ENCODE measurements at places on chromosomes 16 and 17. TPM values are rescaled to one million over a fixed set of nuclear protein-coding genes. Genes with fewer than 3 reads are reported as not detected.
A peak's percentile ranks its signal among the peaks of the same experiment; 100 is the strongest.

FBXL20 gene
- 7.5 TPM for total RNA-seq

PRAC2 gene
- not detected for total RNA-seq

CES4A gene
- total RNA-seq, result not detected

TNP2 gene
- total RNA-seq, result not detected

SPN gene
- not detected for total RNA-seq

NT5M gene
- 0.69 TPM for total RNA-seq

KRT12 gene
- total RNA-seq, result not detected

GPR139 gene
- total RNA-seq, result not detected

PMFBP1 gene
- not detected for total RNA-seq

PLA2G10 gene
- not detected for total RNA-seq

MT3 gene
- total RNA-seq, result not detected

DNA sequence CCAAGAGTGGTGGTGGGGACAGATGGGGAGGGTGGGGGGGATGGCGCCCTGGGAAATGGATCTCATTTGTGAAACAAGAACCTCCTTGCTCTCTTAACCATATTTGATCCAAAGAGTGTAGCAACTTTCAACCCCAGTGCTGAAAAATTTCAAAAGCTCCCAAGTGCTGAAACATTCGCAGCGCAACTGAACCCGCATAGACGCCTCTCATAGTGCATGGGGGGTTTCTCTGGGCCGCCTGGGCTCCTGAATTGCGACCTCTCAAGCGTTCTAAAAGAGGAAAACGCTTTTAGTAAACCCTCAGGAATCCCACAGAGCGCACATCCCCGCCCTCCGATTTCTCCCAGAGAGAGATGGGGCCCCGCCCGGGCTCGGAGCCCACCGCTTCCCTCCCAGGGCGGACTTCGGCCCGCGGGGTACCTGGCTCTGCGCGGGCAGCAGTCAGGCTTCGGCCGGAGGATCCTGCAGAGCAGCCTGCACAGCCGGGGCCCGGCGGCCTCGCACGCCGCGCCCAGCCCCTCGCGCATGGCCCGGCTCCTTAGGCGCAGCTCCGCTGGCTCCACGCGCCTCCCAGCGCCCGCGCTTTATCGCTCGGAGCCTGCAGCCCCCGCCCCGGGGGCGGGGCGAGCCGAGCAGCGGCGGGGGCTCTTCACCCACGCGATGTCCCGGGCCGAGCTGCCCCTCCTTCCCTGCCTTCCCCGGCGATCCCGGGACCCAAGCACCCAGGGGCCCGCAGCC is 7.0 kb downstream of the NOS2 start:
- no peak for DNase-seq
- peaks cover 21% of the 10 kb centered on the region for H3K27me3 ChIP-seq
- no peaks in the 10 kb centered on the region for H3K36me3 ChIP-seq
- no peak overlapping the region for H3K27ac ChIP-seq
- no peak overlapping the region for H3K4me3 ChIP-seq

DNA sequence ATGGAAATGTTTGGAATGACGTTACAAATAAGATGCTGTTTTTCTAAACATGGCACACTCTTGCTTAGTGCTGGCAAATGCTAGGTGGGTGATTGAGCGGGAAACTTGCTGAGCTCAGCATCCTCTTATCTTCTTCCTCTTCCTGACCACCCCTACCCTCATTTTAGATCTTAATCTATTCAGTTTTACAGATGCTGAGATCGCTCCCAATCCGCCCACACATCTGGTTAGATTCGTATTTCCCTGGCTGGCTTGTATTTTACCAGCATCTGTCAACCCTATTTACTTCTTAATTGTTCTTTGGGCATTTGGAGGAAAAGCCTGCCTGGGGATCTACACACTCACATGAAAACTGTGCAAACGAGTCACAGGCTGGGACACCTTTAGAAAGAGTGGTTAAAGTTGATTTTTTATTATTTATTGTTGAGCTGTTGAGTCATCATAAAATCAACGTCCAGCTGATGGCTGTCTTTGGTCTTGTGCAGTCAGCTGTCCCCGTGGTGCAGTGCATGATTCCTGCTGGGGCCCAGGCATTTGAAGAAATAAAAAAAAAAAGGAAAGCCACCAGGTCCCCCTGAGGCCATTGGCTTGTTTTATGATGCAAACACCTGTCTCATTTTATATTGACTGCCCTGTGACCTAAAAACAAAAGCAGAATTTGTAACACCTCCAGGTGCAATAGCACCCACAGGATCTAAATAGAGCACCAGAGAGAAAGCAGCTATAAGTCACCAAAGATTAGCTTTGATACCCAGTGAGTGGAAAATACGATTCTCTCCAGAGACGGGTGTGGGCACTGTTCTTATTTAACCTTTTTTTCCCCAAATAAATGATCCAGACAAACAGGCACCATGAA is 258.6 kb downstream of the HS3ST3B1 start:
- no peaks in the 10 kb centered on the region for H3K36me3 ChIP-seq
- DNase-seq, result no peak
- H3K4me1 ChIP-seq, result no peaks in the 10 kb centered on the region
- no peak overlapping the region for H3K27ac ChIP-seq
- H3K4me3 ChIP-seq, result no peak overlapping the region
- H3K27me3 ChIP-seq, result no peaks in the 10 kb centered on the region

DNA sequence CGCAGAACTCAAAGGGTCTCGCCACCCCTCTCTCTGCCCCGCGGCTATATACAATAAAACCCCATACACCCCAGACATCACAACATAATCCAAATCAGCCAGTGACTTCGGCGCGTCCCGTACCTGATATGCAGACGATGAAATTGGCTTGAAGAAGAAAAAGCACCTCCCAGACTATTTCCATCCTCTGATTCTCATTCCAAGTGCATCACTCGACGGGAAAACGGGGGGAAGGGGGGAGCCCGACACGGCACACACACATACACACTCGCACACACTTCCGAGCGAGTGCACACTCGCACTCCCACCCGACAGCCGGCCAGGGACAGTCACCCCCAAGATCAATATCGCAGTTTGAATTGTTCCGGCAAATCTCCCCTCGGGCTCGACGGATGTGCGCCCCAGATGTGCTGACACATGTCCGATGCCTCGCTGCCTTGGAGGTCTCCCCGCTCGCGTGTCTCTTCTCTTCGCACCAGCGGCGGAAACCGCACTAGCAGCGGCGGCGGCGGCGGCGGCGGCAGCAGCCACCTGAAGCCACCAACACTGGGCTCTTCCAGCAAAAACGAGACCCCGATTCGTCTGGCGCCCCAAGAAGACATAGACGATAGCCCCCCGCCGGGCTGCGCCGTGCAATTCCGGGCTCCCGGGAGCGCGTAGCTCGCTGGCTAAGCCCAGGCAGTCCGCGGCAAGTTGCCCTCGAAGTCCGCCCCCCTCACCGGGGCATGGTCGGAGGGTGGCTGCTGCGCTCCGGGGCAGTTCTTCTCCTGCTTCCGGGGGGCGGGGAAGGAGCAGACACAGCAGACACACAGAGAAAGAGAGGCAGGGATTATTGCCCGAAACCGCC is 688 bp downstream of the CA10 start:
- H3K36me3 ChIP-seq, result no peaks in the 10 kb centered on the region
- peaks cover 5% of the 10 kb centered on the region for H3K4me1 ChIP-seq
- H3K27ac ChIP-seq, result no peak overlapping the region
- peaks cover 60% of the 10 kb centered on the region for H3K27me3 ChIP-seq

- DNase-seq, result no peak
- H3K4me1 ChIP-seq, result peaks cover 46% of the 10 kb centered on the region
- H3K27me3 ChIP-seq, result no peaks in the 10 kb centered on the region
These were observed 200.6 kb downstream of the XYLT1 start for GRCh38 chr16:17270111-17270510.

GRCh38 chr16:29784901-29785500 is 5.5 kb upstream of the KIF22 start:
- H3K27ac ChIP-seq, result no peak overlapping the region
- H3K36me3 ChIP-seq, result no peaks in the 10 kb centered on the region

DNA sequence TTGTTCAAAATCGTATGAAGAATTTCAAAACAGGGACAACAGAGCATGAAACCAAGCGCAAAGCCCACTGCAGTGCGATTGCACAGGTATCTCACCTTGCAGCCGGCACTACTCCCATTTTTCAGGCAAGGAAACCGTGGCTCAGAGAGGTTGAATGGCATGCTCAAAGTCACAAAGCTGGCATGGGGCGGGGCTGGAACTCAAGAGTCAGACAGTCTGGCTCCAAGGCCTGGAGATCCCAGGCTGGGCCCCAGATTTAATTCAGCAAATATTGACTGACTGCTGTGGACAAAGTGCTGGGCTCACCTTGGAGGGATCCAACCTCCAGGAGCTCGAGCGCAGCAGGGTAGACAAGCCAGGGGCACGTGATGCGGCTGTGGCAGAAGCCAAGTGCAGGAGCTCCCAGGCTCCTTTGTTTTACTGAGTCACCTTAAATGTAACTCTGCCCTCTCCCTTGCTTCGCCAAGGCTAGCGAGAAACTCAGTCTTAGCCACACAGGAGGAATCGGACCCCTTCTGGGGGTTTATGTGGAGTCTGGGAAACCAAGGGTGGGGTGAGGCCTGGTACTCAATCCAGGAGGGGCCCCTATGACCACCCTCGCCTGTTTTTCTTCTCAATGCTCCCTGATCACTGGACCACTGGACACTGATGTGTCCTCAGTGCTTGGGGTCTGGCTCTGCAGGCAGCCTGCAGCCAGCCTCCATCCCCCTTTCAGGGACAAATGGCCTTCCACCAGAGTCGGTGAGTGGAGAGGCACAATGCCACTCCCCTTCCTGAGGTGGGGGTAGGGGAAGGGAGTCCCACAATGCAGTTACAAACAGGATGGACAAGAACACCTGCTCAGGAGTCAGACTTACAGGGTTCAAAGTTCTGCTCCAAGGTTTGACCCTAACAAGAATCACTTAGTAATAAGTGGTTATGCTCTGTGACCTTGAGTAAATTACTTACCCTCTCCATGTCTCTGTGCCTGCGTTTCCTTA is 3.9 kb upstream of the SPATA20 start:
- H3K36me3 ChIP-seq, result no peaks in the 10 kb centered on the region
- no peak for DNase-seq
- no peak overlapping the region for H3K4me3 ChIP-seq
- H3K27me3 ChIP-seq, result no peaks in the 10 kb centered on the region
- no peak overlapping the region for H3K27ac ChIP-seq

DNA sequence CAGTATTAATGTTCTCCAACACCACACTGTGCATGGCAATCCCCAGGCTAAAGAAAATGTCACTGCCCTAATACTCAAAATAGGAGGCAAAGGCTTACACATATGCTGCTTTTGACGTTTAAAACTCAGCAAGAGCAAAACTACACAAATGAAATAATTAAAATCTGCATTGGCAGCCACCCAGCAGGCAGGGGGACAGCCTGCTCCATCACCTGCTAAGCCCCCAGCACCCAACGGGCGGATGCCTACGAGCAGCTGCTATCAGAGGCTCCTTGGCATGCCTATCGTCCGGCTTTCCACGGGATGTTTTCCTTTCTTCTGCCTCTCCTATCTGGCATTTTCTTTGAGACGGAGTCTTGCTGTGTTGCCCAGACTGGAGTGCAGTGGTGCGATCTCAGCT is 337.5 kb downstream of the SOX9 start:
- peaks cover 13% of the 10 kb centered on the region for H3K4me1 ChIP-seq
- DNase-seq, result no peak
- no peak overlapping the region for H3K27ac ChIP-seq
- H3K36me3 ChIP-seq, result no peaks in the 10 kb centered on the region

- H3K27me3 ChIP-seq, result peaks cover 25% of the 10 kb centered on the region
- H3K4me3 ChIP-seq, result no peak overlapping the region
- no peak overlapping the region for H3K27ac ChIP-seq
- no peaks in the 10 kb centered on the region for H3K4me1 ChIP-seq
- no peaks in the 10 kb centered on the region for H3K36me3 ChIP-seq
- DNase-seq, result no peak
These were observed 176.0 kb upstream of the RPL38 start for GRCh38 chr17:74027444-74027843.

DNA sequence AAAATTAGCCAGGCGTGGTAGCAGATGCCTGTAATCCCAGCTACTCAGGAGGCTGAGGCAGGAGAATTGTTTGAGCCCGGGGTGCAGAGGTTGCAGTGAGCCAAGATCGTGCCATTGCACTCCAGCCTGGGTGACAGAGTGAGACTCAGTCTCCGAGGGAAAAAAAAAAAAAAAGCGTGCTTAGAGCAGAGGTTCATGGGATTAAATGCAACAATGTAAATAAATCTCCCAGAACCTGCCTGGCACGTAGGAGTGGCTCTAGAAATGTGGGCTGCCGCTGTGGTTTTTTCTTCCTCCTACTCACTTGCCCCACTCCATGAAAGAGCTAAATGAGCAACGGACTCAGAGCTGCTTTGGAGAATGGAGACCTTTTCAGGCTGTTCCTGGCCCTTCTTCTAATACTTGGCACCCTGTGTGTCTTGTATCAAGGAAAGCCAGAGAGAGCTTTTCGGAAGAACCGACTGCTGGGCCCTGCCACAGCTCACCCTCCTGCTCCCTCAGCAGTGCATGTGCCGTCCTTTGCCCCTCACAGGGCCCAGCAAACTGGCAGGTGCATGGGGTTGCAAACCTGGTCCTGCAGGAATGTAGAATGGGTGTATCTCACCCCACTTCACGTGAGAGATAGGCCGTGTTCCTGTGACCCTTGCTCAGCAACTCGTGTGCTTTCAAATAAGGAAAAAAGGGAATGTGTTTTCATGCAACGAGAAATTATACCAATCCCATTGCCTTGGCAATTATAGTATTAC is 52.0 kb downstream of the LDHD start:
- no peaks in the 10 kb centered on the region for H3K27me3 ChIP-seq
- no peaks in the 10 kb centered on the region for H3K4me1 ChIP-seq
- DNase-seq, result no peak
- H3K4me3 ChIP-seq, result no peak overlapping the region
- no peak overlapping the region for H3K27ac ChIP-seq

GRCh38 chr16:242281-242680 is 7.7 kb downstream of the FAM234A start:
- DNase-seq, result no peak
- no peak overlapping the region for H3K27ac ChIP-seq
- H3K27me3 ChIP-seq, result no peaks in the 10 kb centered on the region
- no peak overlapping the region for H3K4me3 ChIP-seq
- no peaks in the 10 kb centered on the region for H3K4me1 ChIP-seq
- H3K36me3 ChIP-seq, result no peaks in the 10 kb centered on the region

- no peaks in the 10 kb centered on the region for H3K27me3 ChIP-seq
- no peak overlapping the region for H3K27ac ChIP-seq
- H3K36me3 ChIP-seq, result no peaks in the 10 kb centered on the region
- no peak for DNase-seq
- H3K4me3 ChIP-seq, result no peak overlapping the region
These were observed 94.8 kb downstream of the TNFRSF13B start for GRCh38 chr17:16877099-16877498.

GRCh38 chr17:31390748-31391495 is 553 bp upstream of the RAB11FIP4 start:
- H3K27me3 ChIP-seq, result peaks cover 14% of the 10 kb centered on the region
- H3K4me1 ChIP-seq, result peaks cover 12% of the 10 kb centered on the region
- H3K4me3 ChIP-seq, result peak overlapping the region; percentile 27
- H3K27ac ChIP-seq, result no peak overlapping the region
- DNase-seq, result no peak
- H3K36me3 ChIP-seq, result no peaks in the 10 kb centered on the region

GRCh38 chr17:13728781-13729180 is 127.1 kb upstream of the HS3ST3A1 start:
- H3K27me3 ChIP-seq, result no peaks in the 10 kb centered on the region
- no peaks in the 10 kb centered on the region for H3K36me3 ChIP-seq
- DNase-seq, result no peak
- H3K4me1 ChIP-seq, result peaks cover 22% of the 10 kb centered on the region
- no peak overlapping the region for H3K4me3 ChIP-seq

- no peaks in the 10 kb centered on the region for H3K36me3 ChIP-seq
- H3K4me1 ChIP-seq, result no peaks in the 10 kb centered on the region
- DNase-seq, result no peak
- 0 out of 2 replicates have a peak, but pooled peaks cover 3% of the 10 kb centered on the region for H3K27me3 ChIP-seq
- no peak overlapping the region for H3K27ac ChIP-seq
These were observed 79.3 kb downstream of the ABCC12 start for GRCh38 chr16:48076455-48077012.

GRCh38 chr17:18951941-18952842 is at the start of gene SLC5A10:
Gene SLC5A10 (plus strand): TSS chr17:18952165. CDS start chr17:18952206, 41 bp downstream.
- no peak for DNase-seq
- H3K27me3 ChIP-seq, result no peaks in the 10 kb centered on the region
- H3K27ac ChIP-seq, result no peak within 1 kb of the TSS
